Upper lobe of right lung (tissue), 1 donor: ENCODE measurements at places on chromosomes 13 and 19. TPM values are rescaled to one million over a fixed set of nuclear protein-coding genes. Genes with fewer than 3 reads are reported as not detected.

LRP3 gene
- 22.0 TPM for total RNA-seq

LPAR2 gene
- total RNA-seq = 23.5 TPM

FUT6 gene
- total RNA-seq = 2.7 TPM

F10 gene
- 7.9 TPM for total RNA-seq

SIAH3 gene
- not detected for total RNA-seq

USHBP1 gene
- 14.0 TPM for total RNA-seq

MBD3L3 gene
- not detected for total RNA-seq

POGLUT2 gene
- total RNA-seq = 5.1 TPM

C19orf81 gene
- 3.9 TPM for total RNA-seq

DNA sequence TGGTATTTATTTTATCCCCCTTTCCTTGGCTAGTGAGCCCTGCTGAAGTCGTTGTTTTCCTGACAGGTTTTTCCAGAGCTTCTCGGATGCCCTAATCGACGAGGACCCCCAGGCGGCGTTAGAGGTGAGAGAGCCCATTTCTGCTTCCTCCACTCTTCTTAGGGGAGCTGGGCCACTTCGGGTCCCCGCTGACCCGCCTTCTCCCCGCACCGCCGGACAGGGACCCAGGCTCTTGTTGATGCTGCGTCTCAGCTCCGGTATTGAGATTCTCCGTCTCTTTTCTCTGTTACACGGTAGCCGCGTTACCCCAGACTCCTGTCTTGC, 306 bp downstream of the SUGT1 start:
- DNase-seq = no peak

DNA sequence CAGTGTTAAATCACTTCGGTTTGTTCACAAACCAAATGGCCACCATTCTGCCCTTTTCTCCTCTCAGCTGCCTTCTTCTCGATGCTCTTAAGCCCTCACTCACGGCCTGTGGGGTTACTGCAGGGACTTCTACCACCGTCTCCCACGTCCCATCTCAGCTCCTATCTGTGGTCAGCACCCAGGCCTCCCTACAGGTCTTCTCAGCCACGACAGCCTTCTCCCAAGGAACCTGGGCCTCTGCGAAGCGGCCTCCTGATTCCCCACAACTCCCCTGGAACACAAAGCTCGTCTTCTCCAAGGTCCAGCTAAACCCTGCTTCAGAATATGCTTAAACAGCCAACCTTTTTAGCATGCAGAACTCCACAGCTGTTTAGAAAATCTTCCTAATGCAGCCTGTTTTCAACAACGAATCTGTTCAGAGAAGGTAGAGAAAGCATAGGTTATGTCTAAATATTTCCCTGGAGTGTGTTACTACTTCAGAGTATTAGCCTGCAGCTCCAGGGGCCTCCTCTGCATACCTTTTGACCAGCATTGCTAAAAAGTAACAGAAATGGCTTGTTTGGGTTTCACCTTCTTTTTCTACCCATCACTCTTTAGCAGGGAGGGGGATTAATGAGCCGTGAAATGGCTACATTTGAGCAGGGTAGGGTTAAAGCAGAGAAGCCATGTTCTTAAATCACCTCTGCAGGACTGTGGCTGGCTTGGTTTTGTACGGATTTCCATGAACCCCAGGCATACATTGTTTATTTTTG, 104.0 kb downstream of the COL4A2 start:
- no peak for DNase-seq

DNA sequence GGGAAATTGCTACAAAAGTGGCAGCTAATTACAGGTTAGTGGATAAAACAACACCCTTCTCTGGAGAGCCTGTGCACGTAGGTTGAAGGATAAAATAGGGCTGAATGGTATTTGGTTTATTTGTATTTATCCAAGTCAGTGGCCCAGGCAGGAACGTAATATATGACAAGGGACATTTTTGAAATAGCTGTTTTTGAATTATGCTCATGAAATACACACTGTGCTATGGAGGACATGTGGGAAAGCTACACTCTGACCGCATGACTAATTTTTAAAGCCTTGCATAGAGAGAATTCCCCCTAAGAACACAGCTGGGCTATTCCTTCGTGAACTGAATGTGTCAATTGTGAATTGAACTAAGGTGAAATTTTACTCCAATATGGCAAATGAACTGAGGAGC, 292.1 kb upstream of the MAB21L1 start:
- DNase-seq = no peak

DNA sequence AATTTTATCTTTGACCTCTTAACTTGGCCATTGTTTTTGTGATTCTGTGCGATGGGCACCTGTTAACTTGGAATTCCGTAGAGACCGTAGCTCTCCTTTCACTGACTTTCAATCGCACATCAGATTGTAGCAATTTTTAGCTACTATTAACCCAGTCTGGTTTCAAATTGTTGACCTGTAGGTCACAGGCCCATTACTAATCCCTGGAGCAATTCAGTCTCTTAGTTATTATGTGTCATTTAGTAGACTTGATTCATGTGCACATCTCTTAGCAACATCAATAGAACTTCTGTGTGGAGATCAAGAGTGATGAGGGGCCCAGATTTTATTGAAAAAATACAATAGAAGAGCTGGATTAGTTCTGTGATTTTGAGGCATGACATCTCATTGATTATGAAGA, 549.6 kb upstream of the SLC10A2 start:
- no peak for DNase-seq

DNA sequence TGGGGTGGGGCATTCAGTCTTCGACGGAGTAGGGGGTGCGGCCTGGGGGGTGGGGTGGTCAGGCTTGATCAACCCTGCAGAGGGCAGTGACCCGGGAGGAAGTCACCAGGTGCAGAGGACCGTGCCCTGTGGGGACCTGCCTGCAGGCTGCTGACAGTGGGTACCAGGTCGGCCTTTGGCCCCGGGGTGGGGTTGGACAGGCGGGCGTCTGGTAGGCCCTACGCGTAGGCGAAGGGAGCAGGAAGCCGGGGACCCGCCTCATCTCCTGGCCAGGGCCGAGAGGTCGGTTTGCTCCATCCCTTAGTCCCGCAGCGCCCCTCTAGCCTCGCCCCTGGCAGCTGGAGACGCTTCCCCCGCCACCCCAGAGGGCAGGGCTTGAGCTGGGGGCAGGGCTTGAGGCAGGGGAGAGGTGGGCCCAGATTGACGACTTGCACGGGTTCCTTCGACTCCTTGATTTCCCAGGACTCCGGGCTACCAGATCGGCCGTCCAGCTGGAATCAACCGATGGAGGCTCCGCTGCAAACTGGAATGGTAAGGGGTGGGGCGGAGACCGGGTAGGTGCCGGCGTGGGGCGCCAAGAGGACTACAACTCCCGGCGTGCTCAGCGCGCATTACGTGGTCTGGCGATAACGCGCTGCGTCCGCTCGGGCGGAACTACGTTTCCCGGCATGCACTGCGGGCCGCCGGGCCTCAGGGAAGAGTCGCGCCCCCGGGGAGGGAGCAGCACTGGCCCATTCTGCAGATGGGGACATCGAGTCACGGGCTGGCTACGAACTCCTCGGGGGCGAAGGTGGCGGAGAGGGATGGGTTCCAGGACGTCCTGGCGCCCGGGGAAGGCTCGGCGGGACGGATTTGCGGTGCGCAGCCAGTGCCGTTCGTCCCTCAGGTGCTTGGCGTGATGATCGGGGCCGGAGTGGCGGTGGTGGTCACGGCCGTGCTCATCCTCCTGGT, at the start of gene PNPLA6:
TSS of gene PNPLA6 (plus strand) at position 671 of the 951 bp plus-strand sequence. CDS start at position 743, 72 bp downstream.
- DNase-seq = peak; percentile 98

DNA sequence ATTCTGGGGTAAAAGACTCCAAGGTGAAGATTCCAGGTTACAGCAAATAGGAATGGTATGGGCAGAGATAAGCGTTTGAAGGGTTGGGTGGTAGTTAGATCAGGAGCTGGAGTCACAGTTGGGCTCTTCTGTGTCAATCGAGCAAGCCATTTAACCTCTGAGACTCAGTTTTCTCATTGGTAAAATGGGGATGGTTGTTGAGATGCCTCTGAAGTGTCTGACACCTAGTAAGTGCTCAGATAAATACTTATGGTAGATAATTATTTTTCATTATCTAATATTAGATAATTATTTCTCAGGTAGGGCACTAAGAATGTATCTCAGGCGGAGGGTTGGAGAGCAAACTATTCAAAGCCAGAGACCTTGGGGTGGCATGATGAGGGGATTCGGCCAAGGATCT, 7.8 kb downstream of the LTBP4 start:
- DNase-seq = no peak

GRCh38 chr19:50030225-50030624, 4.4 kb downstream of the ZNF473 start:
- no peak for DNase-seq

DNA sequence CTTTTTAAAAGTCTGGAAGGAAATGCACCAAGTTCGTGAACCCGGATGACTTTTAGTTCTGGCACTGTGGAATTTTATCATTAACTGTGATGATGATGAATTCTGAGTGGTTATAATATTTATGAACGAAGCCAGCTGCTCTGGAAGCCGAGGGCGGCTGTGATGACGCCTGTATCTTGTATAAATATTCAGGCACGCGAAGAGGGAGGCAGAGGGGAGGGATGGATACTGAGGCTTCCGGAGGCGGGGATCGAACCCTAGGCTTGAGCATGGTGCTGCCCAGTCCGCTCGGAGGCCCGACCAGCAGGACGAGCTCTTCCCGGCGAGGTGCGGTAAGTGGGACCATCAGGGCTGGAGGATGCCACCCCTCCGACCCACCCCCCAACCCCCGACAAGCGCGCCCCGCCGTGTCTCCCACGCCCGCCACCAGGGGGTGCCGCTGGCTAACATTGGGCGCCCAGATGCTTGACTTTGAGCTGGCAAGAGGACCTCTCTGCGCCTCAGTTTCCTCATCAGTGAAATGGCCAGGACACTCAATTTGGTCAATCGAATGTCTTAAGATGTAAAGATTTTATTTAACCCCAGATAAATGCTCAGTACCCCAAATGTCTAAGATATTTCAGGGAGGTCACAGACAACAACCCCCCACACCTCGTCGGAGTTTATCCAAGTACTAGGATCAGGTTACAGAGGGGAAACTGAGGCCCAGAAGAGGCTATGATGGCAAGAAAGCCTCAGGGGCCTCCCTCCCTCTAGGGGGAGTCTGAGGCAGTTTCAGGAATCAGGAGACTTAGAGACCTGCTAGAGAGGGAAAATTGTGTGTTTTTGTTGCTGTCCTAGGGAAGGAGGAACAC, 4.5 kb upstream of the RAB3A start:
- DNase-seq = peak; percentile 75

DNA sequence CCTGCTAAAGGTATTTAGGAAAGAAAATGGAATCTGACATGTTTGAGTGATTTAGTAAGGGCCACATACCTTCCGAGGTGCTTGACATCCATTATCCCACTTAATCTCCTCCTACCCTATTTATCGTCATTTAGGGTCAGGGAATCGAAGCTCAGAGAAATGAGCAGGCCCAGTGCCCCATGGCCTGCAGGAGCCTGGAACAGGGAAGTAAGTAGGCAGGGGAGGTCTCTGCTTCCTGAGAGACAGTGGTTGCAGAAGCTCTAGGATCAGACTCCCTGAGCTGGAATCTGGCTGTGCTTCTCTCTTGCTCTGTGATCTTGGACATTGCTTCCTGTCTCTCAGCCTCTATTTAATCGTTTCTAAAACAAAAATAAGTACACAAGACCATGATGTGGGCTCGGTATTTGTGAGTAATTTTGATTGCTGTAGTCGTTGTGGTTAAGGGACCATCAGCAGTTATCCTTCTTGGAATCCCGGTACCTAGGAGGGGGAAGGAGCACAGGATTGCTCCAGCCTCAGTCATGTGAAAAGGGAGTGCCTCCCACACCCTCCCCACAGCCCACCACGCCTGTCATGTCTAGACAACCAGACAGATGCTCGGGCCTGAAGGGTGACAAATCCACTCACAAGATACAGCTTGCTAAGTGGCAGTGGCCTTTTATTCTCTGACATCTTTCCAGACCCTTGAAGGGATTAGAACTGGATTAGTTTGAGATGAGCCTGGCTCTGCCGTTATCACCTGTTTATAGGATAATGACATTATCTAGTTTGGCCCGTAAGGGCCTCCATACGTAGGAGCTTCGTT, 169.2 kb upstream of the TSHZ3 start:
- no peak for DNase-seq

DNA sequence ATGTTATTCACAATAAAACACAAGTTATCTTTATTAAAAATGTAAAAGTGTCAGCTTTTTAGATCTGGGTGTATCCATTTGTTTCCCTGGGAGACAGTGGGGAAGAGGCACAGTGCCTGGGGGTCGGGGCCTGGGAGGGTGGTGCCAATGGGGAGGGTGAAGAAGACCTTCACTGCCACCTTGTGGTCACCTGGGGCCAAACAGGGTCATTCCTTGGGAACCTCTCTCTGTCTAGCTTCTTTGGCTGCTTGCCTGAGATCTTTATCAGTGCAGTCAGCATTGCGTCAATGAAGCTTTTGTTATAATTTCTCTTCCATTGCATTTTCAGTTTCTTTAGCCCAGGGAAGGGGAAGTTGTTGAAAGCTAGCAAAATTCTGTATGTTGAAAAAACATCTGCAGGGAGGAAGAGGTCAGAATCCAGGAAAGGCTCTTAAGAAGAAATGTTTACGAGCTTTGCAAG, 39.1 kb downstream of the PCDH8 start:
- DNase-seq = peak; percentile 73

GRCh38 chr19:3367628-3368440, 1.5 kb downstream of the NFIC start:
- DNase-seq = no peak

DNA sequence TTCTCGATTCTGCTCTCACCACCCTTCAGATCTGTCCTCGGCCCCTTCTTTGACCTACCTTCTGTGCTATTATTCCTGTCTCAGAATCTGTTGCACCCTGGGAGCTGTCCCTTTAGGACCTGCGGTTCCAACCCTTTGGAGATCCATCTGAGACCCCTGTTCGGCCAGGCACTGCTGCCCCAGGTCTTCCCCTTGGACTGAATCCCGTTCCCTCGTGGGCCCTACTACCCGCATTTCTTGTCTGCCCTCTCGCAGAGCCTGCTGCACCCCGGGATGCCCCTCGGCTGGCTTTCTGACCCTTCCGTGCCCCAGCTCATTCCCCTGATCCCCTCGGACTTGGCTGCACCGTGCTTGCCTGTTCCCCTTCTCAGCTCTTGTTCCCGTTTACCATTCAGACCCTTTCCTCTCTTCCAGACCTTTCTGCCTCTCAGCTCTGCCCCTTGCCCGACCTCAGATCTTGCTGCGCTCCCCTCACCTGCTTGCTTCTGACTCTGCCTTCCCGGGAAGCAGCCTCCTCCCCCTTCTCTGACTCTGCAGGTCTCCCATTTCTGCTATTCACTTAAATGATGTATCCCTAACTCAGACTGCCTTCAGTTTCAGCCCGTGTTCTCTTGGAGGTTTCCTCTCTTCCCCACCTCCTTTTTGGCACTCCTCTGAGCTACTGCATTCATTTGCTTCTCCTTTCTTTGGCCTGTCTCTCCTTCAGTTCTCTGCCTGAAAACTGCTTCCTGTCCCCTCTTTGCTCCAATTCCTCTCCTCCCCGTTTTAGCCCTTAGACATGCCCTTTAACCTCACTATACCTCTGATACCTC, 1.1 kb downstream of the ARHGAP35 start:
- peak; percentile 68 for DNase-seq

DNA sequence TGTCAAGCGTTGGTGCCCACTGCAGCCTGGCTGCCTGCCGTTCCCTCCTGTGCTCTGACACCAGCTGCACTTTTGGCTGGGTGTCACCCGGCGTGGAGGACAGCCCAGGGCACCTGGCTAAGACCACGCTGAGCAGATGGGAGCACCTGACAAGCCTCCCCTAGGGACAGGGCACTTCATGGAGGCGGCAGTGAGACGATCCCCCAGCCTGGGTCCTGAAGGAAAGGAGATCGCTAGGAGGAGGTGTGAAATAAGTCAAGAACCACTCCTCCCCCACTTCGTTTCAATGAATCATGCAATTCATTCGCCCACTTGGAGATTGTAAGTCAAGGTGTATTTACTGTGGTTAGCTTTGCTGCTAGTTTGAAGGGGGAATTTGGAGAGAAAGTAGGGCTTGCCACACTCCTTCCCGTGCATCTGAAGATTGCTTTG, 38.8 kb downstream of the VSTM2B start:
- no peak for DNase-seq

GRCh38 chr19:7476241-7476640, 12.6 kb downstream of the PEX11G start:
- no peak for DNase-seq
